ENCODE measurements at places on chromosomes 16 and 17.

GRCh38 chr17:69949973-69950695, 124.9 kb upstream of the KCNJ16 start:
- no peak for DNase-seq

- no peak for DNase-seq
Measured at GRCh38 chr17:49952912-49953497, 16.0 kb upstream of the DLX4 start.

GRCh38 chr17:7221278-7222092, 1.7 kb downstream of the ACADVL start:
- no peak for DNase-seq

DNA sequence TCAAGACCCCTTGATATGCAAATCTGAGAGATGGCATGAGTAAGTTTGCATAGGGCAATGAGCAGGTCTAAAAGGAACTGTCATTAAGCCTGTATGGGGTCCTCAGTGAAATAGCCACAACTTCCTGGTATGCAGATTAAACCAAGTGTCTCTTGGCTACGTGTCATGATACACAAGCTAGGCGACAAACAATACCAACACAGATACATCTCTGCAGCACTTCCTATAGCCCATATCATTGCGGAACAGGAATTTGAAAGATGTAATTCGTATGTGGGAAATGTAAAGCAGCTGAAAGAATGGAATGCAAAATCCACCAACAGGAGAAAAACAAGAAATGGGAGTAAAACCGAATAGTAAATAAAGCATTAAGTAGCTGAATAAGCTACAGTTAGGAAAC, 12.9 kb downstream of the PRSS22 start:
- no peak for DNase-seq
